ENCODE measurements at places on chromosomes 6 and 20.

DNA sequence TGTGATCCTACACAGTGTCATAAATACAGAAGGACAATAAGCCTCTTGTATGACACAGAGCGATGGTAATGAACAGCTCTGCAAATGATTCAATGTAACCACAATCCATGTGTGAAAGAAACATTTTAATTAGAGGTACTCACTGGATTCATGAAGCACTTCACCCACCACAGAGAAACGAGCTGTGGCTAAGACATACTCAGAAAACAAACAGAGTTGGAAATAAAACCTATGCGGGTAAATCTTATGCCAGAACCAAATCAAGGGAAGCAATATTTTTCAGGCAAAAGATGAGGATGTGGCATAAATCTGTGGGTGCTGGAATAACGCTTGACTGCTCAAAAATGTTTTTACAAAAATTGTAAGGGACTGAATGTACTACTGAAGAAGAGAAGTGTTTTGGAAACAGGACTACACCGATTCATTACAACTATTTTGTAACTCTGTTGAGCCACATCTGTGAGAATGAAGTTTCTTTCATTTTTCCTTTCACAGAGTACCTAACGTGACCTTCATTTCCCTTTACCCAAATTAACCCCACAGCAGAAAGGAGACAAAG, 112.1 kb downstream of the WDR27 start:
- no peak for DNase-seq

DNA sequence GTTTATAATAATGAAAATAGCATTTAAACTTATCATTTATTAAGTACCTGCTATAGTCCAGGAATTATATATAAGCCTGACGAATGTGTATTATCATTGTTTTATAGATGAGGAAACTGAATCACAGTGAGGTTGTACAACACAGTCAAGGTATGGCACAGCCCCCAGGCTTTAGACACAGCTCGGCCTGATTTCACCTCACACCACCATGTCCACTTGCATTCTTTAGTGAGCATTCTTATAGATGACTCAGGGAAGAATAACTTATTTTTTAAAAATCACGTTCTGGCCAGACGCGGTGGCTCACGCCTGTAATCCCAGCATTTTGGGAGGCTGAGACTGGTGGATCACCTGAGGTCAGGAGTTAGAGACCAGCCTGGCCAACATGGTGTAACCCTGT, 289.0 kb downstream of the SYNE1 start:
- DNase-seq = no peak

DNA sequence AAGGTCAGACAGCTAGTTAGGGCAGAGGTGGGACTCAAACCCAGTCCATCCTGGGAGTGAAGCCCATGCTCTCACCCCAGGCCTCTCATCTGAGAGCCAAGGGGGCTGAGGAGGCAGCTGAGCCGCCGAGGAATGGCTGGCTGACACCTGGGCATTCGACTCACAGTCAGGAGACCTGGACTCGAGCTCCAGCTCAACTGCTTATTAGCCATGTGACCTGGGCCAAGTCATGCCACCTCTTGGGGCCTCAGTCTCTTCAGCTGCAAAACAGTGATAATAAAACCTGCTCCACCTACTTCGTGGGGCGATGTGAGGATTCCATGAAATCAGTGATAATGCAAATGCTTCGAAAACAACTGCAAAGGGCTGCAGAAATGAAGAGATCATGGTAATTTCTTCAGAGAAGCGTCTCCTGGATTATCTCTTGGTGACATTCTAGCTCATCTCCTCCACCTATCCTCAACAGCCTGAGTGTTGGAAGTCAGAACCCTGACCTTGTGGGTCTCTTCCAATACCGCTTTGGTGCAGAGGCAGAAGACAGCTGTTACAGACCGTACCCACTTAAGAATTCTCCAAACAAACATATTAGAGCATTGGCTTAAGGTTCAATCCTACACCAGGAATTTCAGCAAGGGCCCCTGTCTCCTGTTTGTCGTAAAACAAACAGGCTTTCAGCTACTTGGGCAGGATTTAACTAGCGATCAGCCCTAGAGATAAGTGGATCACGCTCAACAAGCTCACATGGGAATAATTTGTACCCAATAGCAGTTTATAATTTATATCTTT, 60.0 kb upstream of the PIM1 start:
- DNase-seq = no peak

DNA sequence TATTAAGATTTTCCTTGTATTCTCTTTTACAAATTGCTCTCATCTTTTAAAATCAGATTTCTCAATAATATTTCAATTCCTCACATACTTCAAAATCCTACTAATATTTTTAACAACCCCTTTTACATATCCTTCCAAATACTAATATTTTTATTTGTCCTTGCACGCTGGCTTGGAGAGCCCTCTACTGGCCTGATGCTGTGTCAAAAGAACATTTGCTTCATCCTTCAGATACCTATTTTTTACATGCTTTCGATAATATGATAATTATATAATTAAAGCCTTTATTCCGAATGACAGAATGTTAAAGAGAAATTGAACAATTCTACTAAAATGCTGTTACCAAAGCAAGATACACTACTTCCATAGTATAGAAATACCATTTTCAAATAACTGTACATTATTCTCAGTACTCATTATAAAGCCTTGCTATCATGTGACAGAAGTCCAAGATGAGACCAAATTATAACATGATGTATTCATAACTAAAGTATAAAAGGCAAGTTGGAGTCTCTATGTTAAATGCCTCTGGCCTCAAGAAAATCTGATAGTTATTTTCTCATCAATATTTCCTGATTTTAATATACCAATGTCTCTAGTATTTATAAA, 39.0 kb upstream of the PLN start:
- DNase-seq = no peak

DNA sequence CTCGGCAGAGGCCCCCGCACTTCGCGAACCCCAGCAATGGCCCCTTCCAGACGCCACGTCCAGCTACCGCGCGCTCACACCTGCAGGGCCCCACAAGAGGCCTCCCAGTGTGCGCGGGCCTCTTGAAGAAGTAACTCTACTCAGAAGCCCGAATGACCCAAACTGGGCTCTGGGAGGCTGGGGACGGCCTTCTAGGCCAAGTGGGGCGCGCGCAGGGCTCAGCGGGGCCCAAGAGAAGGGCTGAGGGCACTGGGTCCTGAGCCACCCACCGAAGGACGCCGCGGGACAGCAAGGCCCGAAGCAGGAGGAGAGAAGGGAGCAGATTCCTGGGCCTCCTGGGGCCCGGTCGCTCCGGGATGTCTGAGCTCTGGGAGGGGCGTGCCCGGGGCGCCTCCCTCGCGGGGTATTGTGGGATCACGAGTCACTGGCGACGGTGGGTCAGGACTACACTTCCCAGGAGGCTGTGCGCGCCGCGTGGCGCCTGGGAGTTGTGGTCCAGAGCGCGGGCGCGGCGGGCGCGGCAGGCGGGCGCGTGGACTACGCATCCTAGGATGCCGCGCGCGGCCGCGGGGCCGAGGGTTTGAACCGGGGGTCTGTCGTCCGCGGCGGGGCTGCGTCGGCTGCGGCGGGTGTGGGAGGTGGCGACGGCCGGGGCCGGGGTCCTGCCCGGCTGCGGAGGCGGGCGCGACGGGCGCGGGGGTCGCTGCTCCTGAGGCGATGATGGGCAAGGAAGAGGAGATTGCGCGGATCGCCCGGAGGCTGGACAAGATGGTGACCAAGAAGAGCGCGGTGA, at the start of gene TCEA2:
TCEA2 (plus strand) TSS at position 603 of the 793 bp plus-strand sequence; CDS start at position 718, 115 bp downstream.
- DNase-seq = peak; percentile 96

Measured in mesothelial cell of epicardium (in vitro differentiated cells).